Trophoblast cell (in vitro differentiated cells and primary cell): ENCODE measurements at places on chromosomes 3 and 15.

DNA sequence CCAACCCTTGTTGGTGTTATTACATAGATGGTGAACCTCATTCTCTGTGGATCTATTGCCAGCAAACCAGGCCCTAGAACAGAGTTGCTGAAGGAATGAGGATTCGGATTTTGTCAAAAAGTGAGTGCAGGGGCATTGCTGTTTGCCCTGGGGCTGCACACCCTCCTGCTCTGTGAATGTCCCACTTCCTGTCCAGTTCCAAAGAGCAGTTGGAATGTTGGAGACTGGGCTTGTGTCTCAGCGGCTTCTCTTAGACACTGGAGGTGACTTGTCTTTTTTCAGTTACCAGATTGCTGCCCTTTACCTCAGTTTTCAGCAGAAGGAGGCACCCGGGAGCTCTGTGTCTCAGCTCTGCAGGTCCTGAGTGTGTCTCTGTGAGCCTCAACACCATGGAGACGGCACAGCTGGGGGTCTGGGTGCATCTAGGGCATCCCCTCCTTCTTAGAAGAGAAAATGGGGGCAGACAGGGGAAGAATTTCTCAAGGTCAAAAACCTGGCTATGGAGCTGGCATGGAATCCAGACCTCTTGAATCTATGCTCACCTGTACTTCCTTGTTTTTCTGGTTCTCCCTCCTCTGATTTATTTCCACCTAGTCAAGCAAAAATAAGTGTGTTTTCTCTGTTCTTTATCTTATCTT lies 46.3 kb downstream of the LIMD1 start:
- peak overlapping the region; percentile 73 for H3K27ac ChIP-seq
- peak; percentile 24 for DNase-seq
- peaks cover 16% of the 10 kb centered on the region for H3K4me1 ChIP-seq

GRCh38 chr3:79297245-79297960 lies 470.4 kb downstream of the ROBO1 start:
- no peaks in the 10 kb centered on the region for H3K36me3 ChIP-seq
- H3K4me1 ChIP-seq = no peaks in the 10 kb centered on the region
- no peaks in the 10 kb centered on the region for H3K27me3 ChIP-seq
- no peak overlapping the region for H3K27ac ChIP-seq

GRCh38 chr3:185152410-185153170 lies at the start of gene C3orf70:
C3orf70 (minus strand) TSS chr3:185153060; CDS start chr3:185152823, 237 bp downstream.
- H3K36me3 ChIP-seq = no peaks in the 10 kb centered on the region
- H3K27ac ChIP-seq = no peak within 1 kb of the TSS
- peaks cover 8% of the 10 kb centered on the region for H3K4me1 ChIP-seq
- H3K27me3 ChIP-seq = peaks cover 20% of the 10 kb centered on the region
- peak within 1 kb of the TSS; percentile 74 for H3K4me3 ChIP-seq

GRCh38 chr15:19987389-19988048 lies 554.1 kb downstream of the GOLGA6L6 start:
- H3K27ac ChIP-seq = no peak overlapping the region
- DNase-seq = no peak
- H3K4me1 ChIP-seq = no peaks in the 10 kb centered on the region
- no peaks in the 10 kb centered on the region for H3K27me3 ChIP-seq

DNA sequence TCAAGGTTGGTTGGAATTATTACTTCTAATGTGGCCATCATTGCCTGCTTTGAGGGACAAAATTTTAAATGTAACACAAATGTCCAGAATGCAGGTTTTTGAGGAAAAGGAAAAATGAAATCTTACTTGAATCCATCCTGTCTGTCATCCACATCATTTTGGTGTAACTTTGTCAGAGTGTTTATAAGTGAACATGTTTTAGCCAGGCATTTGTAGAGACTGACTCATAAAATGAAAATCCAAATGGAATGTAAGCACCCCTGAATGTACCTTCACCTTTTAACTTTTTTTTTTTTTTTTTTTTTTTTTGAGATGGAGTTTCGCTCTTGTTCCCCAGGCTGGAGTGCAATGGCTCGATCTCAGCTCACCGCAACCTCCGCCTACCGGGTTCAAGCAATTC lies 141.8 kb upstream of the BNIP2 start:
- H3K36me3 ChIP-seq = no peaks in the 10 kb centered on the region
- no peak overlapping the region for H3K27ac ChIP-seq
- H3K4me1 ChIP-seq = no peaks in the 10 kb centered on the region
- no peak for DNase-seq

DNA sequence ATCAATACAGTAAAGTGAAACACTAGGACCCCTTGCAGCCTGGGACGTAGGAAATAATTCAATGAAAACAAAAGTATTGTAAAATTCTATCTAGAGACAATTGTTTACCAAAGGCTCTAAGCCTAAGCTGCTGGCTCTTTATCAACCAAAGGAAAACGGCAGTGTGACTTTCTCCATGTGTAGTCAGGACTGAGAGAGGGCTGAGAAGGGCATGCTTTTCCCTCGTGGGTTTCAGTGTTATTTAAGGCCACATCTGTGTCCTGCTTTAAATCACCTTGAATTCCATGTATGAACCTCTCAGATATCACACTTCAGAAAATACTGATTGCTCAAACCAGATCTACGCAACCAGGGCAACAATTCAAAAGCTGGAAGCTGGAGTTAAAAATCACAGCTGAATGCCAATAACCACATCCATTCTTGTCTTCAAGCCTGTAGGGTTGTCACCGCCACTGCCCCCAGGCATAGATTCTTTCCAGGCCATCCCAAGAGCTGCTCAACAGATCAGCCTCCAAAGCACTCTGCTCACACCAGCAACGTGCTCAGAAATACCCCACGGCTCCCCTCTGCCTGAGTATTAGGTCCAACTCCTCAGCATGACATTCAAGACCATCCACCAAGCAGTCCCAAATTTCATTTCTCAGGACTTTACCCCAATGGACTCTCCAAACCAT lies 124.0 kb downstream of the SRGAP3 start:
- no peaks in the 10 kb centered on the region for H3K36me3 ChIP-seq
- peak; percentile 34 for DNase-seq
- no peak overlapping the region for H3K4me3 ChIP-seq
- peaks cover 5% of the 10 kb centered on the region for H3K4me1 ChIP-seq
- H3K27ac ChIP-seq = no peak overlapping the region
- H3K27me3 ChIP-seq = no peaks in the 10 kb centered on the region

DNA sequence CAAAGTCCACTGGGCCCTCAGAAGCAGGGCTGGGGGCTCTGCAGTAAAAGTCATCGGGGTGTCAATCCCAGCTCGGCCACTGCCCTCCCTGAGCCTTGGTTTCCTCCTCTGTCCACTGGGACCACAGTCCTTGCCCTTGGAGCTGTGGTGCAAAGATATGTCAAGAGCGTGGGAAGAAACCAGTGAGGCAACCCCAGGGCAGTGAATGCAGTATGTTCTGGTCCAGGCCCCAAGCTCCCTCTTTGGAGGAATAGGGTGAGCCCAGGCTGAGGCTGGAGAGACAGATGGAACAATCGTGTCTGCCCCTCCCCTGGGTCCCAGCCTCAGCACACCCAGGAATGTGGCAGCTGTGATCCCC lies 779 bp downstream of the GRIP2 start:
- H3K4me3 ChIP-seq = no peak overlapping the region
- no peak overlapping the region for H3K27ac ChIP-seq
- H3K27me3 ChIP-seq = no peaks in the 10 kb centered on the region
- no peaks in the 10 kb centered on the region for H3K4me1 ChIP-seq
- no peak for DNase-seq
- H3K36me3 ChIP-seq = no peaks in the 10 kb centered on the region

DNA sequence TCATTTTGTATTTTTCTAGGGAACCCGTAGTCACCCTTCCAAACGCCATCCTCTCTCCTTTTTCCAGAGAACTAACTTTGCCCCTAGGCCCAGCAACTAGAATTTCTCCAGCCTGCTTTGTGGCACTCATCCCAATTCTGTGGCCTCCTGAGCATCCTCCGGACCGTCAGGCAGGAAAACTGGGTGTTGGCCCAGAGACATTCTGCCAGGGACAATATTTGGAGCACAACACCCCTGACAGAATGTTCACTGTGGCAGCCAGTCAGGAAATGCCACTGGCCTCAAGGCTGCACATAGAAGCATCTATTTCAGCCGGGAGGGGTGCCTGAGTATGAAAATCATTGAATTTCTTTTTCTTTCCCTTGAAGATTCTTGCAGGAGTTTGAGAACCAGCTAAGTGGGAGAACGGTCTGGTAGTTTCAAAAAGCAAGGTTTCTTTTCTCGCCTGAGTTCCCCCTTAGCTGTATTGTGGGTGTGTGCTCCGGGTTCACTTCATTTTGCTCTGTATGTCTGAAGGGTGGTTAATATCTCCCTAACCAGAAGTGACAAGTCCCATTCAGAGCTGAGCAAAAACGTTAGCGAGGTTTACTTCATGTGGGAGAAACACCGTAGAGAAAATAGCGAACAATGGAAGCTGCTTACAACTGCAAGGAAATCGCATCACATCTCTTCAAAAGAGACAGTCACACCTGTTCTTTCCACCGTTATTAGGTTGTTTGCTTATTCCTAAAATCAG lies 108.1 kb upstream of the TPM1 start:
- no peaks in the 10 kb centered on the region for H3K36me3 ChIP-seq
- peaks cover 9% of the 10 kb centered on the region for H3K4me1 ChIP-seq
- no peak overlapping the region for H3K4me3 ChIP-seq
- no peak for DNase-seq
- no peak overlapping the region for H3K27ac ChIP-seq

DNA sequence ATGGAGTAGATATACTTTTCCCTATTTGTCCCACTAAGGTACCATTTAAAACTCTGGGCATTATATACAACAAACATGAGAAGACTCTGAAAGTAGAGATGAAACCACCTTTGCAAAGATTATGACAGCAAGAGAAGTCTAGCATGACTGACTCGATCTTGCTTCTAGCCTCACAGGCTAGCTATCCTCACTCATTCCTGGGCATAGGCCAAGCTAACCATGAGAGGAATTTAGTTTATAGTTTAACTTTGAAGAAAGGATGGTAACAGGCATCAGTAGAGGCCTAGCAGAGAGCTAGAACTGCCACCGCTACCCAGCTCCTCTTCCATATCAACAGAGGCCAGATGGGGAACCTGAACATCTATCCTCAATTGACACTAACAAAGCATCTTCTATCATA lies 63.5 kb upstream of the FSIP1 start:
- H3K4me1 ChIP-seq = no peaks in the 10 kb centered on the region
- no peak overlapping the region for H3K4me3 ChIP-seq
- H3K36me3 ChIP-seq = no peaks in the 10 kb centered on the region
- no peak overlapping the region for H3K27ac ChIP-seq
- DNase-seq = no peak

DNA sequence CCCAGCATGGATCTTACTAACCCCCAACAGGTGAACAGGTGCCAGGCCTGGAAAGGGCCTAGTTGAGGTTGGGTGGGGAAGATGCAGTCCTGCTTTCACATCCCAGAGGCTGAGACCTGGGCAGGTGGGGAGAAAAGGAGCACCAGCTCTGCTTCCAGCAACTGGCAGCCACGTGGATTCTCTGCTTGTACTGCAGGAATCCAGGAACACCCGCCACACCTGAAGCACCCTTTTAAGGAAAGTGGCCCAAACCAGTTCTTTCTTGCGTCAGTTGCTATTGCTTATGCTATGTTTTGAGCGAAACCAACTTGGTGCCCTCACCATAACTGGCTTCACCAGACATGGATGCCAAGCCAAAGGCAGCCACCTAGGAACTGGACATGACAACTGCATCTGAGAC lies 28.1 kb upstream of the NEO1 start:
- no peaks in the 10 kb centered on the region for H3K36me3 ChIP-seq
- DNase-seq = no peak
- no peaks in the 10 kb centered on the region for H3K4me1 ChIP-seq
- no peak overlapping the region for H3K27ac ChIP-seq
- H3K27me3 ChIP-seq = no peaks in the 10 kb centered on the region

DNA sequence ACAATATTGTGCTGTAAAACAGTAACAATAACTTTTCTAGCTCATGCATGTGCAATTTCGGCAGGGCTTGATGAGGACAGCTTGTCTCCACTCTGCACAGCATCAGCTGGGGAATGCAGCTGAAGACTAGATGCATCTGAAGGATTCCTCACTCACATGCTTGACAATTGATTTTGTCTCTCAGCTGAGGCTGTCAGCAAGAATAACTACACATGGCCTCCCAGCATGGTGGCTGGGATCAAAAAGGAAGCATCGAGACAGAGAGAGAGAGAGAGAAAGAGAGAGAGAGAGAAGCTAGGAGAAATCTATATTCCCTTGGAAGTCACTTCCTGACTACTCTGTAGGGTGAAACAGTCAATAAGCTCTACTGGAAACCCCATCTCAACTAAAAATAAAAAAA lies 487.1 kb downstream of the PLOD2 start:
- H3K4me3 ChIP-seq = no peak overlapping the region
- no peaks in the 10 kb centered on the region for H3K4me1 ChIP-seq
- no peaks in the 10 kb centered on the region for H3K36me3 ChIP-seq
- DNase-seq = no peak
- H3K27ac ChIP-seq = no peak overlapping the region
- no peaks in the 10 kb centered on the region for H3K27me3 ChIP-seq

DNA sequence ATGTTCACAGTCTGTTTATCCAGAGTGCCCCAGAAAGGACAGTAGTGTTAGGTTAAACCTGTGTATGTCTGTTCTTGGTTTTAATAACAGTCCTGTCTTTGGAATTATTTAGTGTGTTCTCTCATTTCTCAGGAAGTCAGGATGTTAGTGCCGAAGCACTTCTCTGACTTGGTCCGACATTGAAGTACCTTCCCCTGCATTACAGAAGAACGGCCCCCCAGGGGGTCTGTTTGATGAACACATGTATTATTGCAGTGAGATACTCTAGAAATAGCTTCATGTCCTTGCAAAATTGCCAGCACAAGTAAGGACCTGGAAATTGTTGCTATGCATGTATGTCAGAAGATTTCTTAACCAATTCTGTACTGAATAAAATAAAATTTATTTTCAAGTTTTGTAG lies 110.9 kb downstream of the IGF1R start:
- H3K27me3 ChIP-seq = no peaks in the 10 kb centered on the region
- no peak overlapping the region for H3K27ac ChIP-seq
- DNase-seq = no peak
- H3K36me3 ChIP-seq = no peaks in the 10 kb centered on the region

DNA sequence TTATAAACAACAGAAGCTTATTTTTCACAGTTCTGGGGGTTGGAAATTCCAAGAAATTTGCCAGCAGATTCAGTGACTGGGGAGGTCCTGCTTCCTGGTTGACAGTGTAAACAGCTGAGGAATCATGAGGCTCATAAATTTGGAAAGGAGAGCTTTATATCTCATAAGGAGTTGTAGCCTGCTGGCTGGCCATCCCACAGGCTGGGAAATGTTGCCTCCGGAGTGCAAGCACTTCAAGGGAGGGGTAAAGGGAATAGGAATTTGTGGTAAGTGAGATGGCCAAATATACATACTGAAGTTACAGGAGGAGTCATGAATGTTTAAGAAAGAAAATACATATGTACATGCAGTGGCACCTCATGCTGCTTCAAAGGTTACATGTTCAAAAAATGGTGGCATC lies 217.2 kb upstream of the CBLB start:
- DNase-seq = no peak
- H3K4me1 ChIP-seq = no peaks in the 10 kb centered on the region
- H3K27ac ChIP-seq = no peak overlapping the region
- no peaks in the 10 kb centered on the region for H3K27me3 ChIP-seq
